ENCODE measurements at places on chromosomes 2 and 18. TPM values are rescaled to one million over a fixed set of nuclear protein-coding genes. Genes with fewer than 3 reads are reported as not detected.
A peak's percentile ranks its signal among the peaks of the same experiment; 100 is the strongest.

MC2R gene
- total RNA-seq: not detected

SP110 gene
- total RNA-seq: 5.7 TPM

SEMA4C gene
- total RNA-seq: 81.6 TPM

CRYGC gene
- total RNA-seq: not detected

GRCh38 chr2:122486705-122487415 is 731.4 kb downstream of the TSN start:
- no peaks in the 10 kb centered on the region for H3K27me3 ChIP-seq
- peaks cover under 1% of the 10 kb centered on the region for H3K36me3 ChIP-seq
- H3K27ac ChIP-seq: no peak overlapping the region

GRCh38 chr2:38301340-38301968 is 75.6 kb downstream of the ATL2 start:
- DNase-seq: no peak
- peaks cover 68% of the 10 kb centered on the region for H3K36me3 ChIP-seq
- H3K4me3 ChIP-seq: no peak overlapping the region
- peak overlapping the region; percentile 47 for H3K27ac ChIP-seq
- no peaks in the 10 kb centered on the region for H3K27me3 ChIP-seq

DNA sequence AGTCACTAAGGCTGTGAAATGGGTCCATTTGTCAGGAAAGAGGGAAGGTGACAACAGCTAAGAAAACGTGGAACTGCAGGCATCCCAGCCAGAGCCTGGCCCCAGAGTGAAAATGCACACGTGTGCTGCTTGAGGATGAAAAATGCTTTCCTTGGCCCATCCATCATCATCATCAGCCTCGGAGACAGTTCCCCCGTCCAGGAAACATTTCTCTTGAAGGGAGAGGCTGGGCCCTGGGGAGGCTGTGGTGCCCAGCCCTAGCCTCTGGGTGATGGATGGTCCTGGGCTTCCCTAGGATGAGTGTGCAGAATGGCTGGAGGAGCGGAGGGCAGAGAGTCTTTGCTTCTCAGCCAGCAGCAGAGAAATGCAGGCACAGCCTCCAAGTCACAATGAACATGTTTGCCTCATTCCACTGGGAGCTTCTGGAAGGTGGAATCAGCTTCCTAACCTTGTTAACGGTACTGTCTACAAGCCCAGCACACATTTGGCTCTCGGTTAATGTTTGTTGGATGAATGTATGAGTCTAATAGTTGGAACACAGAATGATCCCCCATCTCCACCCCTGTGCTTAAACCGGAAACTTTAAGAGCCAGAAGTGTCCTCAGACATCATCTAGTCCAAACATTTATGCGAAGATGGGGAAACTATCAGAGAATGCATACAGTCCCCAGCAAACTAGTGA is 164.0 kb downstream of the RDH14 start:
- DNase-seq: no peak
- H3K4me3 ChIP-seq: no peak overlapping the region
- H3K4me1 ChIP-seq: no peaks in the 10 kb centered on the region
- H3K27ac ChIP-seq: no peak overlapping the region
- no peaks in the 10 kb centered on the region for H3K27me3 ChIP-seq
- no peaks in the 10 kb centered on the region for H3K36me3 ChIP-seq

DNA sequence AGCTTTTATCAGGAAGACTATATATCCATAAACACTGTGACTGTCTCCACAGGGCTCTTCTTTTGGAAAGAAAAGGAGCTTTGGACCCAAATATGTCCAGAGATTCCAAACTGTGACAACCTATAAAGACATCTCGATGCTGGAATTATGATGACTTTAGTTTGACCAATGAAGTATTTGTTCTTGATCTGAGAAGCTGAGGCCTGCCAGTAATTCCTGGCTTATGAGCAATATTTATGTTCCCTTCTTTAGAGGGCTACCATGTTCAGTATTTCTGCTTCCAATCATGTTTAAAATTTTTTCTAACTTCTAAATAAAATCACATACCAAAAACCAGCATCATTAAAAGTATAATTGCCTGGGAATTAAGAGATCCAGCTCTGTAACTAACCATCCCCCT is 41.1 kb downstream of the FEZ2 start:
- H3K4me1 ChIP-seq: peaks cover 22% of the 10 kb centered on the region
- H3K27ac ChIP-seq: no peak overlapping the region
- no peak for DNase-seq
- H3K4me3 ChIP-seq: no peak overlapping the region

GRCh38 chr2:74168739-74169138 is 9.9 kb downstream of the MOB1A start:
- H3K27ac ChIP-seq: no peak overlapping the region
- no peaks in the 10 kb centered on the region for H3K4me1 ChIP-seq
- H3K36me3 ChIP-seq: peaks cover 66% of the 10 kb centered on the region
- H3K27me3 ChIP-seq: no peaks in the 10 kb centered on the region
- no peak for DNase-seq

- H3K4me3 ChIP-seq: peak overlapping the region; percentile 24
- DNase-seq: peak; percentile 35
- H3K4me1 ChIP-seq: peaks cover 22% of the 10 kb centered on the region
- H3K36me3 ChIP-seq: no peaks in the 10 kb centered on the region
Observed at GRCh38 chr18:74579496-74580065, 18.1 kb upstream of the ZNF407 start.

DNA sequence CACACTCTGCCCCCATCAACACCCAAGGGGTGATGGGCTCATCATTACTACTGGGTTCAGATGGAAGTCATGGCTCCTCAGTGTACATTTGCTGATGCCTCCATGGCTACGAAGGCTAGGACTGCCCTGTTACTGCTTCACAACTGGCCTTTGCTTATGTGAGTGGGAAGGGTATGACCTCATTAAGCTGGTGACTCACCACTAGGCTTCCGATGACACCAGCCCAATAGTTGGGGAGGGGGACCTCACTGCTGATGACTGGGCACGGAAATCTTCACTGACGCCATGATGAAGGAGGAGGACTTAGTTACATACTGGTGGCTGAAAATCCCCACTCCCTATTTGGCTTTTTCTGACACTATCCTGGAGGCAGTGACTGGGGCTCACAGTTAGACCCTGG is 263.2 kb downstream of the CMPK2 start:
- no peaks in the 10 kb centered on the region for H3K4me1 ChIP-seq
- no peak overlapping the region for H3K27ac ChIP-seq
- H3K27me3 ChIP-seq: peaks cover 3% of the 10 kb centered on the region
- H3K36me3 ChIP-seq: peaks cover 63% of the 10 kb centered on the region
- no peak overlapping the region for H3K4me3 ChIP-seq

- no peak for DNase-seq
- H3K36me3 ChIP-seq: peaks cover 14% of the 10 kb centered on the region
- H3K4me1 ChIP-seq: no peaks in the 10 kb centered on the region
- no peak overlapping the region for H3K4me3 ChIP-seq
- no peaks in the 10 kb centered on the region for H3K27me3 ChIP-seq
- H3K27ac ChIP-seq: no peak overlapping the region
Observed at GRCh38 chr2:220198896-220199295, 571.5 kb downstream of the SLC4A3 start.

DNA sequence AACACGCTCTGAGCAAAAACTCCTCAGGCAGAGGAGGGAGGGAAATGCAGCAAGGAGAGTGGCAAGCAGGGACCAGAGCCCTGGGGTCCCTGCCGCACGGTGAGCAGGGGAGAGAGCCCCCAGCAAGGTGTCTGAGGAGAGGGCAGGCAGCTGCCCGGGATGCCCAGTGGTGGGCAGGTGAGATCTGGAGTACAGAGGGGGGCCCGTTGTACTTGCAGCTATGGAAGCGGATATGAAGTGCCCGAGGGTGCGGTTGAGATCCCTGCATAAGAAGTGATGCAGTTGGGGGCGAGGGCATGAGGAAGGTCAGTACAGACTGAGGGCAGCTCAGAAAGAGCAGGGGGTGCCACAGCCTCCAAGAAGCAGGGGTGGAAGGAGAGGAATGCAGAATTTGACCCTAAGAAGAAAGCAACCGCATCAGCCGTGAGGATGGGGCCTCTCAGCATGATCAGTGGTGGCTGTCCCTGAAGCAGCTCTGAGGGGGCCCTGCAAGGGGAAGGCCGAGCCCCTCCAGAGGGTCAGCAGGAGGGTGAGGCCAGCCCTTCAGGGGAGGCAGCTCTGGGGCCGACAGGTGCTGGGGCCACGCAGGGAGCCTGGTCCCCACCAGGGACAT is 29.4 kb downstream of the MTERF4 start:
- no peaks in the 10 kb centered on the region for H3K27me3 ChIP-seq
- no peak overlapping the region for H3K4me3 ChIP-seq
- H3K27ac ChIP-seq: no peak overlapping the region
- no peak for DNase-seq
- no peaks in the 10 kb centered on the region for H3K36me3 ChIP-seq

- peaks cover 9% of the 10 kb centered on the region for H3K4me1 ChIP-seq
- H3K27me3 ChIP-seq: peaks cover 100% of the 10 kb centered on the region
- H3K4me3 ChIP-seq: peak within 1 kb of the TSS; percentile 14
- DNase-seq: peak; percentile 53
- H3K36me3 ChIP-seq: no peaks in the 10 kb centered on the region
- no peak within 1 kb of the TSS for H3K27ac ChIP-seq
Observed at GRCh38 chr2:218993345-218994315, at the start of gene CRYBA2. TSS of gene CRYBA2 (minus strand) at chr2:218993422. CDS start at chr2:218993176, 246 bp downstream.
